Gastrocnemius medialis (tissue), 4 donors: ENCODE measurements at places on chromosomes 11 and 22. TPM values are rescaled to one million over a fixed set of nuclear protein-coding genes. Genes with fewer than 3 reads are reported as not detected.

The RAPSN gene
- total RNA-seq: 48.9 TPM

The RIMBP3C gene
- total RNA-seq: not detected

The ANO1 gene
- total RNA-seq: 4.7 TPM

The HYOU1 gene
- 29.2 TPM for total RNA-seq

The CELSR1 gene
- total RNA-seq: 1.5 TPM

The NAV2 gene
- 7.7 TPM for total RNA-seq

The GPR83 gene
- total RNA-seq: not detected
